ENCODE measurements at places on chromosomes 4 and X.

- no peak for DNase-seq
Measured at GRCh38 chr4:98092833-98093439, 50.3 kb downstream of the STPG2 start.

DNA sequence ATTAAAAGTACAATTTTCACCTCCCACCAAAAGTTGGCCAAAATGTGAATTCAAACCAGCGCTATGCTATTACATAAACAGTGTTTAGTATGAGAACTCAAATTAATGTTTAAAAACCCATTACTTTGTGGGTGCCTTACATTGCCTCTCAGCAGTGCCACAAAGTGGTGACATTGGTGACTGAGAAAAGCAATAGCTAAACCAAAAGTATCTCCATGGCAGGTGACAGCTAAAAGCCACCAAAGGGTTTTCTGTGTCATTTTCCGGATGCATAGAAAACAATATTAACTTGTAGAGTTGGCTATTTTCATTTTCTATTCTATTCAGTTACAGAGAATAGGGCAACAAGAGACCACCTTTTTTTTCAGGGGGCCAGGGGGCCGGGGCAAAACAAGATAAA, 261.2 kb downstream of the MAPK10 start:
- no peak for DNase-seq

DNA sequence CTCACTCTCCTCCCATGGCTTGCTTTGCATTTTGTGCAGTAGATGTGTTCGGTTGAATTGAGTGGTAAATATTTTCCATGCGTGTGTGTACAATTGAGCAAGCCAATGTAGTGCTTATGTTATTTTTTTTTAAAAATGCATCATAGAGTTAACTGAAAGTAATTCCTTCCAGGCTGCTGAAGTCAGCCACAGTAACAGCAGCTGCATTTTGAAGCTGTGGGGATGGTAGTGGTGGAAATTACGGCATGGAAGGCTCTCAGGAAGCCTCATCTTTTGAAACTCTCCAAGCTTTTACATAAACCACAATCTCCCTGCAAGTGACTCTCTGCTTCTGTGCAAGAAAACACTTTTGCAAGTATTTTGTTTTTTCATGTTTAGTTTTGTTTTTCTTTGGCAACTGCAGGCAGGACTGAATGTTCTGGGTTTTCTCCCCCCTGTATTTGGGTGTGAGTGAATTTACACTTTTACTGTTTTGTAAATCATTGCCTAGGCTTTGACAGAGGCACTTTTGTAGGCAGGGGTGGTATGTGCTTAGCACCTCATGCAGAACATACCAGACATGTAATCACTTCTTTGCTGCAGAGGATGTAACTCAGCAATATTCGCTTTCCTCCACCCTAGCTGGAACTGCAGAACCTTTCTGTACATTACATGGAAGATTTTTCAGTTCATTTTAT, 56.2 kb downstream of the LRRC66 start:
- DNase-seq = no peak

GRCh38 chrX:68894513-68895340, 65.9 kb downstream of the EFNB1 start:
- DNase-seq = no peak

GRCh38 chr4:113050371-113050755, 910 bp downstream of the ANK2 start:
- DNase-seq = no peak

Measured in stimulated activated CD8-positive, alpha-beta memory T cell treated with anti-CD3 and anti-CD28 coated beads, Interleukin-2, amount 100 ng/mL, for 1 hour (primary cell).